ENCODE measurements at places on chromosomes 5 and 9.

DNA sequence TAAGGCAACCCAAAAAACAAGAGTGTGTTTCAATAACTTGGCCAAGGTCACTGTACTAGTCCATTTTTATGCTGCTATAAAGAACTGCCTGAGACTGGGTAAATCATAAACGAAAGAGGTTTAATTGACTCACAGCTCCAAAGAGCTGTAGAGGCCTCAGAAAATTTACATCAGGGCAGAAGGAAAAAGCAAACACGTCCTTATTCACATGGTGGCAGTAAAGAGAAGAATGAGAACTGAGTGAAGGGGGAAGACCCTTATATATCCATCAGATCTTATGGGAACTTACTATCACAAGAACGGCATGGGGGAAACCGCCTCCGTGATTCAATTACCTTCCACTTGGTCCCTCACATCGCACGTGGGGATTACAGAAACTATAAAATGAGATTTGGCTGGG lies 64.3 kb upstream of the CAMK4 start:
- DNase-seq = no peak

DNA sequence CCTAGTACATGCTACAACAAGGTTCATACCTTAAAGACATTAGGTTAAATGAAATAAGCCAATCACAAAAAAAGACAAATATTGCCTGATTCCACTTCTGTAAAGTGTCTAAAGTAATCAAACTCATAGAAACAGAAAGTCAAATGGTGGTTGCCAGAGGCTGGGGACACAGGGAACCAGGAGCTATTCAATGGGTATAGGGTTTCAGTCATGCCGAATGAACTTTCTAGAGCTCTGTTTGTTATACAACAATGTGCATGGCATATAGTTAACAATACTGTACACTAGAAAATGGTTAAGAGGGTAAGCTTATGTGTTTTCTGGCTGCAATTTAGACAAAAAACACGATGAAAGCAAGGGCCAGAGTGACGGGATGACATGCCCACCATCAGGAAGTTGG lies 70.8 kb upstream of the EGFLAM start:
- DNase-seq = no peak

GRCh38 chr5:56530626-56531138 lies 284.7 kb upstream of the MAP3K1 start:
- DNase-seq = no peak

GRCh38 chr5:78806544-78806943 lies 158.0 kb upstream of the LHFPL2 start:
- peak; percentile 99 for DNase-seq

GRCh38 chr5:172765766-172766286 lies 5.2 kb downstream of the DUSP1 start:
- no peak for DNase-seq

DNA sequence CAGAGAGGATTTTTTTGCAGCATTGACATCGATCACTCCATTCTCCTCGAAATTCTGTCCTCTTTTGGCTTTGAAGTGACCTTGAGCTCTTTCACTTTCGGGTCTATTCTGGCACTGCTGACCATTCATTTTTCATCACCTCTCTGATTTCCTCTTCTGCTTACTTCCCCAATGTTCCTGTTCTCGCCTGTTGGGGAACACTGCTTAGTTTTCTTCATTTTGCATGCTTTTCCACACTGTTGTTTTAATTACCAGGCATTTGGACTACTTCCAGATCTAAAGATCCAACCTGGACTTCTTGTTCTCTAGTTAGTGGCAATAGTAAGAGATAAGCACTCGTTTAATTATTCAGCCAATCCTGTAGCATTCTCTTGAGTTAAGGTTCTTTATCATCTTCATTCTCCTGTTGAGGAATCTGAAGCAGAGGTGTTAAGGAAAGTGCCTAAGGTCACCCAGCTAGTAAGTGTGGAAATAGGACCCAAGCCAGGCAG lies 53.4 kb downstream of the MAN2A1 start:
- peak; percentile 13 for DNase-seq

DNA sequence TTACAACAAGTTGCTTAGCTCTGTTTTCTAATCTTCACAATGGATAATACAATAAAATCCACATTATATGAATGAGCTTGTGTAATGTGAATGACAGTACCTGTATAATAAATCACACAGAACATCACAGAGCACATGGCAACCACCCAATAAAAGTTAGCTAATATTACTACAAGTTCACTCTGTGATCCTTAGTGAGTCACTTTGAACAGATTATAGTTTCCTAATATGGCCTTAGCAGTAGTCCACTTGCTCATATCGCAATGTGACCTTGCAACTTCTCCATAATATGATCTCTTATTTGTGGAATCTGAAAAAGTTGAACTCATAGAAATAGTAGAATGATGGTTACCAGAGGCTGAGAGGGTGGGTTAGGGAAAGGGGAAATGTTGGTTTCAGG lies 361.3 kb downstream of the PTPRD start:
- DNase-seq = peak; percentile 38

- DNase-seq = no peak
These were observed 181.3 kb downstream of the DCP2 start for GRCh38 chr5:113157886-113158285.

- no peak for DNase-seq
These were observed 97.4 kb upstream of the CLINT1 start for GRCh38 chr5:157956271-157956885.

GRCh38 chr5:113245427-113246225 lies 189.2 kb downstream of the TSSK1B start:
- DNase-seq = no peak
